ENCODE measurements at places on chromosomes 12 and 14. TPM values are rescaled to one million over a fixed set of nuclear protein-coding genes. Genes with fewer than 3 reads are reported as not detected.
A peak's percentile ranks its signal among the peaks of the same experiment; 100 is the strongest.

The PRIMA1 gene
- not detected for total RNA-seq

DNA sequence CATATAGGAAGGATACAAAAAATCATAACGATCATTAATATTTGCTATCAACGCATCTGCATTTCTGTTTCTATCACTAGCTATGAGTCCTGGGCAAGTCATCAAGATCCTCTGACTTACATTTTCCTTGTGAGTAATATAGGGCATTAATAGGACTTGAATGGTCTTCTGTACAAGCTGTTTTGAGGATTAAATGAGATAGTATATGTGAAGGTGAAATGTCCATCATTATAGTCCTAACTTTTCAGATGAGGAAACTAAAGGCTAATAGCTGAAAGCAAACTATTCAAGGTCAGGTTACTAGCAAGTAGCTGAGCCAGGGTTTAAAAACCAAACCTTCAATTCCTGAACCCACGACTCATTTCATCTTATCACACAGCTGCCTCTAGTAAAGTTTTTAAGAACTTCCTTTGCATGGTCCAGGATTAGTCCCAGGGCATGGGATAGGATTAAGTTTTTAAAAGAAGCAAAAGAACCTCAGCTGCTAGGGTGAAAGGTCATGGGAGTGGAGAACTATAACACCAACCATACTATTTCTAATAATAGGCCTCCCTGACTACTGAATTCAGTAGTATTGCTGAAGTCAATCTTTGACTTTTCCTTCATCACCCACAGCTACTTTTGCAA, 101.4 kb upstream of the ADAMTS20 start:
- no peak for DNase-seq

DNA sequence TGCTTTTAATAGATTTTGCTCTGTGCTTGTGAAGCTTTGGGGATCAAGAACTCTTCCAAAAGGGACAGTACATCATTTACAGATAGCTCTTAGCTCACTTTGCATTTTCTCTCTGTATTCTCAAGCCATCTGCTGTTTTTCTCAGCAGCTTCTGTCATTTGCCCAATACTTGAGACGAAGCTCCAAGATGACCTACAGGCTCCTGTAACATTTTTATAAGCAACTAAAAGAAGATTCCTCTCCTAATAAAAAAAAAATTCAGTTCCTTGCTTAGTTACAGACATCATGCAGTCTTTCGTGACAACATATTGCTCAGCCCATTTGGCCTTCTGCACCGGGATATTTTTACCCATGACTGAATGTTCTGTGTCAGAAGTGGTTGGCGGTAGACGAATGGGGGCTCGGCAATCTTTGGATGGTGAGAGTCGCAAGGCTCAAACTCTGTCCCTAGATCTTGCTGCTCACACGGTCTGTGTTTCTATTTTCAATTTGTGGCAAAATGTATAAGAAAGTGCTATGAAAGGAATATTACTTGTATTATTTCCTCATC, 215.6 kb downstream of the FSCB start:
- DNase-seq, result no peak

- no peak for DNase-seq
These were observed 12.2 kb downstream of the JDP2 start for GRCh38 chr14:75439989-75440388.

DNA sequence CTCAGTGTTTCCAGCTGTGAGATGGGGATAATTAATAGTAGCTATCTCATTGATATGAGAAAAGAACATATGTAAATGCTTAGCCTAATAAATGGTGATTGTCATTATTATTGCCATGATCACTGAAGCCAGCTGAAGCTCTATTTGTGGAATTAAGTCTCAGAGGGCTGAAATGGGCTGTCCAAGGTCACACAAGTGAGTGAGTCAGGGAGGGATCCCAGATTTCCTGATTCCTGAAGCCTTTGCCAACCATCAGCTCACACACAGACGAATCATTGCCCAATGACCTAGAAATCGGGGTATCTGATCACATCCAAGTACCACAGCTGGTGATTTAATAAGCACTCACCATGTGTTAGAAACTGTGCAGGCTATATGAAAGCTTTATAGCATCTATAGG, 21.6 kb upstream of the TMEM229B start:
- no peak for DNase-seq

GRCh38 chr12:6074979-6075585, 49.4 kb downstream of the VWF start:
- peak; percentile 43 for DNase-seq

DNA sequence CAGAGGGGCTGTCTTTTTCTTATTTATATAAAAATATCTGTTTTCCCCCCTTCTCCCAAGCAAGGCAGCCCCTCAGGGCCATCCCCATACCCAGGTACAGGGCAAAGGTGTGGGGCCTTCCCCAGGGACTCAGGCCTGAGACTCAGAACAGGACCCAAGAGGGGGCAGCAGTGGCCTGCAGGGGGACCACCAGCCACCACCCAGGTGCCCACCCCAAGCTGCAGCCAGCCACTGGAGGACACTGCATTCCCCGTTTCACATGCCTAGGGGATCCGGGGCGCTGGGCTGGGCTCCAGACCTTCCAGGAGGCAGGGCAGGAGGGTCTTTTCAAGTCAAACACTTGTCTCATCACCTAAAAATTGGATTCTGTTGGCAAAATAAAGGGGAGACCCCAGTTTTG, 83.3 kb downstream of the SCARB1 start:
- no peak for DNase-seq

The WNK1 gene
- total RNA-seq, result 97.7 TPM

GRCh38 chr12:75289753-75290152, 40.4 kb downstream of the CAPS2 start:
- no peak for DNase-seq

GRCh38 chr14:32809255-32809654, 129.4 kb upstream of the NPAS3 start:
- DNase-seq, result peak; percentile 2

- no peak for DNase-seq
These were observed 2.1 kb downstream of the IFI27L2 start for GRCh38 chr14:94127330-94127729.

- peak; percentile 45 for DNase-seq
These were observed 3.7 kb downstream of the REM2 start for GRCh38 chr14:22886500-22887259.

The RNASE7 gene
- not detected for total RNA-seq

DNA sequence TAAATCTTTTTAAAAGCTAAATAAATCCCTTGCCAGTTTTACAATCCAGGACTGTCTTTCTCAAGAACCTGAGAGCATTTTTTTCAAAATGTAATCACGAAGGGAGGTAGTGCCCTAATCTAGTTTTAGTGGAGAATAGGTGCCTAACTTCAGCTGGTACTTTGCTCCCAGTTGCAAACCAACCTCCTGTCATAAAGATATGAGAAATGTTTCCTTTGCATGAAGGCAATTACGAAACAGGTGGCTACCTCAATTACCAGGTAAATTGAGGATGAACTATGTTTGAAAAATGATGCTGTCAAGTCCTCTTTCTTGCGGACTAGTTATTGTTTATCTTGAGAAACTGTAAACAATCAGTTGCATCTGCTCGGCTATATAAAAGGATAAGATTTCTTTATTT, 437.9 kb downstream of the DAD1 start:
- DNase-seq, result no peak

All from dermis microvascular lymphatic vessel endothelial cell (primary cell).